ENCODE measurements at places on chromosomes 13 and 19.

GRCh38 chr13:44834404-44834803 is 154.9 kb downstream of the NUFIP1 start:
- no peak for DNase-seq

DNA sequence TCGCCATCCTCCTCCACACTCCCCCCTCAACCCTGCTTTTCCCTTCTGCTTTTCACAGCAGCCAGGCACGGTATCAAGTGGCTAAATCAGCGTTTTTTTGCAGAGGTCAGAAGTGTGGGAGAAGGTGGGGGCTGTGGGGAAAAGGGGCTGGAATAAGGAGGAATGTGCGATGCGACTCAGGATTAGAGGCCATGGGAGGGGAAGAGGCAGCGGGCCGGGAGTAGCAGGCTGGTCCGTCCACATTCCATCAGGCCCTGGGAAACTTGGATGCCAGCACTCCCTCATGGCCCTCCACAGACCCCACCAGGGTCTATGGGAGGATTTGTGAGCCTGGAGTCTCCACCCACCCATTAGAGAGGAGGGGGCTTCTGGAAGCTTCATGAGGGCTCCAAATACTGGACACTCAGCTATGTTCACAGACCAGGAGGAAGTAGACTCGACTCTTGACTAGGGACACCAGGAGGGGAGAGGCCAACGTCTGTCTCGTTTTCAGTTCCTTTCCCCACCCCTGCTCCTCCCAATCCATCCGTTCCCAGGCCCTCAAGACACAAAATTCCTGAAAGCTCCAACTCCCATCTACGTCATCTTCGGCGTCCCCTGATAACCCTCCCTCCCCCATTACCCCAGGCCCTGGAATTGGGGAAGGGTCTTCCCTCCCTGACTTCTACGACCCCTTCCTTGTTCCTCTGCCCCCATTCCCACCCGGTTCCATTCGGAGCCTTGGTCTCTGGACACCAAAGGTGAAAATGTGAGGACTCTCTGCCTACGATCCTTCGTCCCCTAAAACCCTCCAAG is 3.3 kb upstream of the KCNC3 start:
- no peak for DNase-seq

DNA sequence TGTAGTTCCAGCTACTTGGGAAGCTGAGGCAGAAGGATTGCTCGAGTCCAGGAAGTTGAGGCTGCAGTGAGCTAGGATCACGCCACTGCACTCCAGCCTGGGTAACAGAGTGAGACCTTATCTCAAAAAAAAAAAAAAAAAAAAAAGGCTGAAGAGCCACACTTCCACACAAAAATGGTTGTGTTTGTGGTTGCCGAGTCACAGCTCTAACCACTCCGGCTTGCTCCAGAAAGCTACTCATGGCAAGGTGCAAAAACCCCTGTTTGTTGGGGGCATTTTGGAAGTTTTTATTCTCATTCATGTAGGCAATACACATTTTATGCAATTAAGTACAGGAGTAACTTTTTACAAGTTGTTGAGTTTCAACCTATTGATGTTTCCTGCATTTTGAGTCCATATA is 93.5 kb downstream of the INSR start:
- DNase-seq, result no peak

DNA sequence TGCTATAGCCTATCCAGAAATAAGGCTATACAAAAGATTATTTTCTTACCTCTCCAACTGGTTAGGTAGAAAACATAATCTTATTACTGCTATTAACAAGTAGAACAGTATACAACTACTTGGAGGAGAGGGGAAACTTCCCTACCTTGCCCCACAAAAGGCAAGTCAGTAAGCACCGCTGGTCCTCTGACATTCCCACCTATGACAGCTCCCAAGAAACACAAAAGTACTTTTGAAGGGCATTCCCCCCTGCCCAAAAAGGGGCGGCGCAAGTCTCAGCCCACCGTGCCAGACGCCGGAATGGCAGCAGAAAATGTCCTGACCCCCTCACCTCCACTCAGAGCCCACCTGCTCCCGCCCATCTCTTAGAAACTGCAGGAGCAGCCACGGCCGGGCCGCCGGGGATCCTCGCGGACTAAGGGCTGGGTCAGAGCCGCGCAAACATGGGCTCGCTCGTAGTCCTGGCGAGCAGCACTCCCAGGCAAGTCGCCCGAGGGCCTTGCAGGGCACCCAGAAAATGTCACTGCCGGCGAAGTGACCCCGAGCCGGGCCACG is 437 bp downstream of the SUCLA2 start:
- DNase-seq, result no peak

- no peak for DNase-seq
These were observed 178.2 kb downstream of the GPC5 start for GRCh38 chr13:91576590-91576989.

GRCh38 chr19:47790398-47790814 is 11.9 kb downstream of the SELENOW start:
- peak; percentile 64 for DNase-seq

GRCh38 chr19:7729211-7729610 is 2.7 kb downstream of the CLEC4G start:
- DNase-seq, result no peak

DNA sequence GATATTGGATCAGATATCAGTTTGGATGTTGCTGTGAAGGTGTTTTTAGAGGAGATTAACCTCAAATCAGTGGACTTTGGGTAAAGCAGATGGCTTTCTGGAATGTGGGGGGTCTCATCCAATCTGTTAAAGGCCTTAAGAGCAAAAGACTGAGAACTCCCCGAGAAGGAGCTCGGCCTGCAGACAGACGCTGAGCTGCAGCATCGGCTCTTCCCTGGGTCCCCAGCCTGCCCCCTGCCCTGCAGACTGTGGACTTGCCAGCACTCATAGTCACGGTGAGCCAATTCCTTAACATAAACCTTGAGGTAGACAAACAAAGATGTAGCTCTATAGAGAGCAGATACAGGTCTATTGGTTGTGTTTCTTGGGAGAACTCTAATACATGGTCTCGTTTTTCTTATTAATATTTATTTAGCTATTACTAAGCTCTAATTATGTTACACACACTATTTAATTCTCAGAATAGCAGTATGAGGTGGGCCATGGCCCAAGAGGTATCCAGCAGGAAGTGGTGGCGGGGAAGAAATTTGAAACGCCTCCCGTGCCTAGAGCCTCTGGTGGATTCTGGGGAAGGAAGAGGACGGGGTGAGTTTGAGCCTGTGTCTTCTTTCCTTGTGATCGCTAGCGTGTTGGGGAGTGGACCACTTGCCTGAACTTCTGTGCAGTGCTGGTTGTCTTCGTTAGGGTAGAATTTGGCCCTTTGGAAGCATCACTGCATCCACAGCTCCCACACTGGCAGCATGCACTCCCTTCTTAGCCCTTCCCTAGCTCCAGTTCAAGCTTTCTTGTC is 305.3 kb downstream of the TEX29 start:
- DNase-seq, result no peak

Measured in stimulated activated CD4-positive, alpha-beta T cell treated with anti-CD3 and anti-CD28 coated beads, TNF-alpha, amount 100 ng/mL, for 1 hour (primary cell).